ENCODE measurements at places on chromosomes 7 and 10.

DNA sequence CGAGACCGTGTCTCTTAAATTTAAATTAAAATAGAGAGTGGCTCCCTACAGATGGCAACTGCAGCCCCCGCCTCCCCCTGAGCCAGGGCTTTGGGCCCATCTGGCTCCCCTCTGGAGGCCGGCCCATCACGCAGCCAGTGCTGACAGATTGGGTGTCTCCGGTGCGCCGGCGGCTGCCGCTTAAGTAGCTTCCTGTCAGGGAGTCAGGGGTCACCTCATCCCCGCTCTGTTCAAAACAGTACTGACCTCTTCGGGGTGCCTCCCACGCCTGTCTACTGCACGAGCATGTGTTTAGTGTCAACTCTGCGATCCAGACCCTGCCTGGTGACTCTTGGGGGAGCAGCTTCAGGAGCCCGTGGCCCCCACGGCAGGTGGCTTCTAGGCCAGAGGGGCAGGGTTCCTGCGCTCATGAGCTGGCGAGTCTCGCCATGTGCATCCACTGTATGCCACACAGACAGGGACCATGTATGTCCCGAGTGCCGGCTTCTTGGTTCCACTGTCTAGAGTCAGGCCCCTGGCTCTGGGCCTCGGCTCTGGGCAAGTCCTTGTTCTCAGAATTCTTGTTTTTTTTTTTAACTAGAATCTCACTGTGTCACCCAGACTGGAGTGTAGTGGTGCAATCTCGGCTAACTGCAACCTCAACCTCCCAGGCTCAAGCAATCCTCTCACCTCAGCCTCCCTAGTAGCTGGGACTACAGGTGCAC, 36.1 kb downstream of the KCTD7 start:
- no peak for DNase-seq

GRCh38 chr7:73351447-73352167, 23.6 kb downstream of the FKBP6 start:
- DNase-seq = no peak

- DNase-seq = no peak
Observed at GRCh38 chr7:84412161-84412969, 217.8 kb upstream of the SEMA3A start.

DNA sequence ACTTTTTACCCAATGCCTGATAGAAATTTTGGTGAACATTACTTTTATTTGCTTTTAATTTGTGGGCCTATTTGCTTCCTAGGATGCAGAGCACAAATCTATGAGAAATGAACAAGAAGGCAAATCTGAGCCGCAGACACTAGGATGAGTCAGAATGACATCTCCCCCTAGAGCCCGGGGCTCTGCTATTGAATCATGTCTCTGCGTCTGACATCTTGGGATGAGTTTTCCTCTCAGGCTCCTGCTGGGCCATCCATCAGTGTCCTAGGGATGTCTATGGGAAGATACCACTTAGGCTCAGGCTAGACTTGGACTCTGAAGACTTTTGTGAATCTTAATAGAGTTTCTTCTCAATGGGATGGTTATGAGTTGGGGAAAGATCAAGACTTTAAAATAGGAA, 157.3 kb upstream of the MTPN start:
- no peak for DNase-seq
